Esophagus muscularis mucosa (tissue), 4 donors: ENCODE measurements at places on chromosomes 12 and 14. TPM values are rescaled to one million over a fixed set of nuclear protein-coding genes. Genes with fewer than 3 reads are reported as not detected.

- H3K36me3 ChIP-seq, result no peaks in the 10 kb centered on the region
- DNase-seq, result no peak
- no peaks in the 10 kb centered on the region for H3K4me1 ChIP-seq
- no peak overlapping the region for H3K27ac ChIP-seq
- H3K4me3 ChIP-seq, result no peak overlapping the region
Measured at GRCh38 chr12:87853448-87854003, 175.7 kb downstream of the C12orf50 start.

DNA sequence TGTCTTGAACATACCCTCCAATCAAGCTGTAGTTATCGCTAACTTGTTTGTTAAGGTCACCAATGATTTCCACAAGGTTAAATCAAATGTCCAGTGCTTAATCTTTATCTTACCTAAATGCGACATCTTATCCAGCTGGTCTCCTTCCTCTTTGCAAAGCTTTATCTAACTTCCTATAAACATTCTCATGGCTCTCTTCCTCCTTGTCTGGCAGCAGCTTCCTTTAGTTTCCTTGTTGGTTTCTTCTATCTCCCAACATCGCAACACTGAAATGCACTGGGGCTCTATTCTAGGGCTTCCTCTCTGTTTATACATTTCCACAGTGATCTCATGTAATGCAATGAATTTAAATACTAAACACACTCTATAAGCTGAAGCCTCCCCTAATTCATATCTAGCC, 28.7 kb downstream of the UBE2N start:
- H3K4me1 ChIP-seq, result peaks cover 18% of the 10 kb centered on the region
- DNase-seq, result no peak
- H3K27me3 ChIP-seq, result no peaks in the 10 kb centered on the region
- H3K36me3 ChIP-seq, result peaks cover 15% of the 10 kb centered on the region

DNA sequence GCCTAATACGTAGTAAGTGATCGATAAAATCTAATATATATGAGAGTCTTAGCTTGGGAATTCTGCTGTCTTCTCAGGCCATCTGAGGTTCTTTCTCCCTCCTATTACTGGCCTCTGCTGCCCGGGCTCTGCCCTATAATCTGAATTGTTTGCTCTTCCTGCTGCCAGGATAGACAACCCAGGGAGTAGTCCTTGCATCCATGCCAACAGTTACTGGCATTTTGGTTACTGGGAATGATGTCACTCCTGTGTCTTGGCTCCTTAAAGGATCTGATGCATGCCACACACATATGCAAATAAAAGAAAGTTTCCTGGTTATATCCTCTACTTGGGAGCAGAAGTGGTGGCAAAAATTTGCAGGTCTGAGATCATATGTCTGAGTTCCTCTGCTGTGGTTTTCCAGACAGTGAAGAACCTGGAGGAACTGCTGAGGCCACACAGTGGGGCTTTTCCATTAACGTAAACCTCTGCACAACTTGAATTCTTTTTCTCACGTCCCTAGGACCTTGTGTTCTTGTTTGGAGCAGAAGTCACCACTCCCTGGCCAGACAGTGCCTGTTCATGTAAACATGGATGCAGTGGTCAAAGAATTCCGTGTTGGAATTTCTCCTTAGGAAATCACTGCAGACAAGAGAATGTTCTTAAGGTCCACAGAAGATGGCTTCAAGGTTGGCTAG, 320.6 kb upstream of the TBX3 start:
- H3K27ac ChIP-seq, result no peak overlapping the region
- no peaks in the 10 kb centered on the region for H3K36me3 ChIP-seq
- H3K4me1 ChIP-seq, result no peaks in the 10 kb centered on the region
- no peaks in the 10 kb centered on the region for H3K27me3 ChIP-seq
- H3K4me3 ChIP-seq, result no peak overlapping the region
- no peak for DNase-seq

DNA sequence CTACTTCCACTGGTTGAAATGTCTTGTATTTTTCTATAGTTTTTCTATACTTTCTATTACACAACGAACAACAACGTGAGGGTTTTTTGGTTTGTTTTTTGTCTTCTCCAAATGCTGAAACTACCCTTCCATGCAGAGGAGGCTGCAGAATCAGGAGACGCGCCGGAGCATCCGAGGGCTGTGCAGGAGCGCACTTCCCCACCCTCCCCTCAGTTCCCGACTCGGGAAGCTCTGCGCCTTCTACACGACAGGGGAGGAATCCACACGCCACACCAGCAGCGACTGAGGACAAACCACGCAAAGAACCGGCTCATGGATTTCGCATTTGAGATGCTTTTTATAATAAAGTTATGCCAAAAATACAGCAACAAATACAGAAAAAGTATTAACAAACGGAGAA, 30.9 kb downstream of the SLC15A4 start:
- H3K27me3 ChIP-seq, result no peaks in the 10 kb centered on the region
- H3K27ac ChIP-seq, result no peak overlapping the region
- no peak overlapping the region for H3K4me3 ChIP-seq

DNA sequence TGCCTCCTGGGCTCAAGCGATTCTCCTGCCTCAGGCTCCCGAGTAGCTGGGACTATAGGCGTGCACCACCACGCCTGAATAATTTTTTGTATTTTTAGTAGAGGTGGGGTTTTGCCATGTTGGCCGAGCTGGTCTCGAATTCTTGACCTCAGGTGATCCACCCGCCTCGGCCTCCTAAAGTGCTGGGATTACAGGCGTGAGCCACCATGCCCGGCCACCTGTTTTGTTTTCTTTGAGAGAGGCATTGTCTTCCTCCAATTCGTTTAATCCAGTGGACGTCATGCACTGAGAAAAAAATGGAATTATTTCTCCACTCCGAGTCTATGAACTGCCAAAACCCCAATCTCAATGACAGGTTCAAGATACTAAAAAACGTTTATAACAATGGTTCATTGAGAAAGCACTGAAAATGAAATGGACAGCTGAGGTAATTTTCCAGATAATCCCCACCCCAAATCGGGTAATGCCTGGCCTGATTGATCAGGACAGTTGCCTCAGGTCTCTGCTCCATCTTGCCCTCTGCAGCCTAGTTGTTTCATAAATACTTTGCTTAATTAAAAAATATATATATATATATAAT, 132.7 kb upstream of the PARP11 start:
- H3K27ac ChIP-seq, result no peak overlapping the region
- no peaks in the 10 kb centered on the region for H3K36me3 ChIP-seq
- no peak for DNase-seq
- H3K4me1 ChIP-seq, result no peaks in the 10 kb centered on the region
- no peak overlapping the region for H3K4me3 ChIP-seq
- no peaks in the 10 kb centered on the region for H3K27me3 ChIP-seq

DNA sequence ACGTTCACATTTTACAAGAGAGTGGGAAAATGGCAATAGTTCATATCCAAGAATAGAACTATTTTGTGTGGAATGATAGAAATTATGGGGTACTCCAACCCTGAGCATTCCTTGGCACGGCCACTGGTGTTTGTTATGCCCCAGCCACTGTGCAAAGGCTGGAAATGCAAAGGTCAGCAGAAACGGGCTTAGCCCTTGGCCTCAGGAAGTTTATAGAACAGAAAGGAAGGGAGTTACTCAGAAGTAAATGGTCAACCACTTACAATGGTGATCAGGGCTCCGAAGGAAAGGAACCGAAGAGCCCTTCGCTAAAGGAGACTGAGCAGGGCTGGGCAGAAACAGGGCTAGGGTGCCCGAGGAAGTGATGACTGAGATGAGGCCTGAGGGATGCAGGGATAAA, 45.1 kb downstream of the KICS2 start:
- H3K27ac ChIP-seq, result no peak overlapping the region
- DNase-seq, result no peak
- peaks cover 8% of the 10 kb centered on the region for H3K4me1 ChIP-seq
- no peak overlapping the region for H3K4me3 ChIP-seq

DNA sequence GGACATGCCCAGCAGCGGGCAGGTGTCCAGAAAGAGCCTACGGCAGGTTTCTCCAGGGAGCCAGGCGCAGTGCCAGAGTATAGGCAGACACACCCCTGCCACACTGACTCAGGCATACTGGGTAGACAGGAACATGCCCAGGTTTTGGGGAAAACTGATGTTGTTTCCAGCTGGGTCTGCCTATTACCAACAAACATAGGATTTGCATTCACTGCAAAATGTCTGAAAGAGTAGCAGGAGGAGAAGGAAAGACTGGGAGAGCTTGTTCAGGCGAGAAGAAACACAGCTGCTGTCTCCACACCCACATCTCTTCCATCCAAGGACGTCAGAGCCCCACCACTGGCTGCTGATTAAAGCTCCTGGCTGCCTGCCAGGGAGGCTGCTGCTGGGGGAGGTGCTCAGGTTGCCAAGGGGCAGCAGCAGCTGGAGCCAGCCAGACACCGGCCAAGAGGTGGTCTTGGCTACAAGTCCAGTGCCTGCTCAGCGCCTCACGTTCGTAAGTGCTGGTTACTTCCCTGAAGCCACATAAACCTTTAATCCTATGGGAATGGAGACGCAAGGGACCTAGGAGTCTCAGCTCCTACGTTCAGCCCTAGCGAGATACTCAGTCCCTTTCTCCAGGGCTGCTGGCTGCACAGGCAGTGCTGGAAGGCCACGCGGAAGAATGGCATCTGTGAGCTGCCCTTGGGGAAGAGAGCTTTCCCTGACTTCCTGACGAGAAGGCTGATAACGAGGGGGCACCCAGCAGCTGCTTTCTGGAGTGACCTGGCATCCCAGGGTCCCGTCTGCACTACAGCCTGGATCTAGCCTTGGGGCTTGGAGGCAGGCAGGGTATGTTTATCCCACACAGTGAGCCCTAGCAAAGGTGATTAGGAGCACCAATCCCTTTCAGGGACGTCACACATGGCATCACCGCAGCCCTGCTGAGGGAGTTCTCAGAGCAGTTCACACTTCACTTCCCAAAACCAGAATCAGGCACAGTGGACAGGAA, 58.1 kb downstream of the PLEKHG3 start:
- no peaks in the 10 kb centered on the region for H3K27me3 ChIP-seq
- H3K27ac ChIP-seq, result peak overlapping the region; percentile 61
- no peak for DNase-seq
- peaks cover 57% of the 10 kb centered on the region for H3K4me1 ChIP-seq
- H3K36me3 ChIP-seq, result no peaks in the 10 kb centered on the region

DNA sequence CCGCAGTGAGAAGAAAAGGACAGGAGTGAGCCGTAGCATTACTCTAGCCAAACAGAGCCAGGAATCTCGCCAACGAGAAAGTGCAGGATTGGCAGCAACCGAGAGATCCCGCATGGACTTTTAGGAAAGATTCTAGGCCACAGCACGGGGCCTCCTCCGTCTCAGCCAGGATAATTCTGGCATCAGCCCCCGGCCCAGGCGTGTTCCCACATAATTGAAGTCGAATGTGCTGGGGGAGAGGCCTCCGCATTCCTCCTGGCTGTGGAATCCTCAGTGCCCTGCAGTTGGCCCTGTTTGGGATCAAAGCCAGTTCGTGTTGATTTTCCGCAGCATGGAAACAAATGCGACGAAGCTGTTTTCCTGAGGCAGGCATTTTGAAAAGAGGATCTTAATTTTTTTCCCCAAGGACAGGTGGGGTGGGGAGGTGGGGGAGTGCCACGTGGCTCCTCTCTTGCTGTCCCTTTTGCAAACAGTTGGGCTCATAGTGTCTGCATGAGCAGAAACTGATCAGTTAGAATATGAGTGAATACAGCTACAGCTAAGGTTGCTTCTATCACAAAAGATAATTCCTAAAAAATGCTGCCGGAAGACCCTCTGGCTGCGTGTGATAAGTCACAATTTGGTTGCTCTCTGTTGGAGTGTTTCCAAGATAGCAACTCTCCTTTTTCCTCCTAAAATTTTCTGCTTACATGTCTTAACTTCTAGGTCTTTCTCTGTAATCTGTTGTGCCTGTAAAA, 37.3 kb upstream of the ATXN2 start:
- peaks cover 22% of the 10 kb centered on the region for H3K4me1 ChIP-seq
- H3K4me3 ChIP-seq, result peak overlapping the region; percentile 33
- DNase-seq, result peak; percentile 92
- peaks cover 13% of the 10 kb centered on the region for H3K36me3 ChIP-seq

DNA sequence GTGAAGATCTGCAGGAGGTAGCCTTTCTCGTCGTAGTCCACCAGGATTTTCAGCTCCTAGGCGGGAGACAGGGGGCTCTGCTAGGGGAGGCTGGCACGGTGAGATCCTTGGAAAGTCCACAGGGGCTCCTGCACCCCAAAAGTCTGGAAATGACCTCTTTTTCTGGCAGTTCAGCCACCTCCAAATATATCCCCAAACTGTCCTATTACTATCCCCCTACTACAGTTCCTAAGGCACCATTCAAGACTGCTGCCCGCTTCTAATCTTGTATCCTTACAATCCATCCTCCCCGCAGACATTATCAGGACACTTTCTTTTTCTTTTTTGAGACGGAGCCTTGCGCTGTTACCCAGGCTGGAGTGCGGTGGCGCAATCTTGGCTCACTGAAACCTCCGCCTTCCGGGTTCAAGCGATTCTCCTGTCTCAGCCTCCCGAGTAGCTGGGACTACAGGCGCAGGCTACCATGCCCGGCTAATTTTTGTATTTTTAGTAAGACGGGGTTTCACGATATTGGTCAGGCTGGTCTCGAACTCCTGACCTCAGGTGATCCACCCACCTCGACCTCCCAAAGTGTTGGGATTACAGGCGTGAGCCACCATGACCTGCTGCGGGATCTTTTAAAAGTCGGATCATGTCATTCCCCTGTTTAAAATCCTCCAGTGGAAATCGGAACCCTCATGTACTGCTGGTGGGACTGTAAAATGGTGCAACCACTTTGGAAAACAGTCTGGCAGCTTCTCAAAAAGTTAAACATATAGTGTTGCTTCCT, 18.5 kb downstream of the HPD start:
- H3K27me3 ChIP-seq, result no peaks in the 10 kb centered on the region
- peak overlapping the region; percentile 64 for H3K27ac ChIP-seq
- H3K36me3 ChIP-seq, result no peaks in the 10 kb centered on the region
- H3K4me3 ChIP-seq, result peak overlapping the region; percentile 69
- no peak for DNase-seq

GRCh38 chr14:96757456-96757855, 39.7 kb upstream of the VRK1 start:
- no peaks in the 10 kb centered on the region for H3K27me3 ChIP-seq
- no peak overlapping the region for H3K27ac ChIP-seq
- H3K4me1 ChIP-seq, result no peaks in the 10 kb centered on the region
- no peaks in the 10 kb centered on the region for H3K36me3 ChIP-seq
- DNase-seq, result no peak

DNA sequence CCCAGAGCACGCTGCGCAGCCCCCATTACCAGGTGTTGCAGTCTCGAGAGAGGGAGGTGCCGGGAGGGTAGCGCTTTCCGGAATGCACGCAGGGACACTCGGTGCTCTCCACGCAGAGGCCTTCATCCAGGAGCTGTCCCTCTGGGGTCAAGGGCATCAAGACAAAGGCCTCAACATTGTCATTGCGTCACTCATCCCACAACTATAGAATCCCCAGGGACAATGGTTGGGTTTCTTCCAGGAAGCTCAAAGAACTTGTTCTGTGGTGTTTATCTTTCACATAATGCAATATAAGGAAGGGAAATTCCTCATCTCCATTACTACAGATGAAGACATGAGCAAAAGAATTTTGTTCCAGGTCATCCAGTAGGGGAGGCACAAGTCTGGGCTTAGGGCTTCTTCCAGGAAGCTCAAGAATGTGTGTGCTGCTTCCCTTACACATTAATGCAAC, 52.1 kb downstream of the VWF start:
- peak overlapping the region; percentile 26 for H3K27ac ChIP-seq
- no peaks in the 10 kb centered on the region for H3K27me3 ChIP-seq
- no peak overlapping the region for H3K4me3 ChIP-seq

LRP1-AS gene
- not detected for total RNA-seq

KLRC3 gene
- not detected for total RNA-seq

FOXN4 gene
- not detected for total RNA-seq

HNRNPA1 gene
- total RNA-seq, result 265 TPM
